ENCODE measurements at places on chromosomes 4 and X. TPM values are rescaled to one million over a fixed set of nuclear protein-coding genes. Genes with fewer than 3 reads are reported as not detected.

The NXF3 gene
- not detected for total RNA-seq

The SPINK2 gene
- not detected for total RNA-seq

The PDGFRA gene
- 0.80 TPM for total RNA-seq

The TLR2 gene
- under 0.01 TPM for total RNA-seq

The TMEM31 gene
- total RNA-seq: not detected

The KLB gene
- under 0.01 TPM for total RNA-seq

The TMSB15B gene
- 7.4 TPM for total RNA-seq

The FGA gene
- total RNA-seq: not detected

The ZNF185 gene
- total RNA-seq: 29.1 TPM

The FREM3 gene
- not detected for total RNA-seq

The ABCG2 gene
- 7.0 TPM for total RNA-seq
